Endothelial cell (in vitro differentiated cells): ENCODE measurements at places on chromosomes 1 and 21. TPM values are rescaled to one million over a fixed set of nuclear protein-coding genes. Genes with fewer than 3 reads are reported as not detected.

BLACAT1 gene
- 2.2 TPM for total RNA-seq

NCF2 gene
- 0.67 TPM for total RNA-seq

ERICH3 gene
- total RNA-seq: 2.8 TPM

RIPK4 gene
- 9.6 TPM for total RNA-seq

MEAF6 gene
- total RNA-seq: 50.6 TPM

DNA sequence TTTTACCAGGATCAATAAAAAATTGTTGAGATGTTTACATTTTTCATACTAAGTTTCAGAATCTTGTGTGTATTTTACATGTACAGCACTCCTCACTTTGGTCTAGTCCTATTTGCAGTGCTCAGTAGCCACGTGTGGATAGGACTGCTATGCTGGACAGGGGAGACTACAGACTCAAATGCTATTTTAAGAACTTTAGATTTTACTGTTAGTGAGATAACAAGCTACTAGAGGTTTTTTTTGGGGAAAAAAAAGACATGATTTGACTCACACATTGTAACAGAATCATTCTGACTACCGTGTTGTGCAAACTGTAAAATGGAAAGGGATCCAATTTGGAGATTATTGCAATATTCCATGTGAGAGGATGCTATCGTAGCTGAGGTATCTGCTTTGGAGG lies 418.9 kb upstream of the PRMT6 start:
- DNase-seq: no peak

- DNase-seq: no peak
These were observed 82.6 kb upstream of the GALNT2 start for GRCh38 chr1:229984310-229984991.

GRCh38 chr21:44694776-44695175 lies 2.2 kb upstream of the KRTAP10-12 start:
- no peak for DNase-seq

GRCh38 chr1:197908716-197909220 lies 6.3 kb downstream of the C1orf53 start:
- DNase-seq: no peak

DNA sequence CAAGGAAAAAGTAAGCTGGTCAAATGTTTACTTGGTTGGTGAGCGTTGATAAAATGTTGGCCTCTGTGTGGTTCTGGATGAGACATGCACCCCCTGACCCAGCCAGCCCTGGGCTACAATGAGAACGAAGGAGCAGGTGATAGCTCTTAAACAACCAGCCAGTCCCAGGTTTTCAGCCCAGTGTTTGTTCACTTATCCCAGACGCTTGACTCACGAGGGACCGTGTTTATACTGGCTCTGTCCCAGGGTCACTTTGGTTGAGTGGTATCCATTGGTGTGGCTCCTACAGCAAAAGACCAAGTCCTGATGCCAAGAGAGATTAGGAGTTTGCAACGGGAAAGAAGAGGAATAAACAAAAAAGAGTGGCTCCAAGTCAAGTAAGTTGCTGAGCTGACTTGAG lies 86.9 kb downstream of the KCNJ15 start:
- no peak for DNase-seq

- no peak for DNase-seq
These were observed 26.1 kb upstream of the PRSS38 start for GRCh38 chr1:227789084-227790033.

DNA sequence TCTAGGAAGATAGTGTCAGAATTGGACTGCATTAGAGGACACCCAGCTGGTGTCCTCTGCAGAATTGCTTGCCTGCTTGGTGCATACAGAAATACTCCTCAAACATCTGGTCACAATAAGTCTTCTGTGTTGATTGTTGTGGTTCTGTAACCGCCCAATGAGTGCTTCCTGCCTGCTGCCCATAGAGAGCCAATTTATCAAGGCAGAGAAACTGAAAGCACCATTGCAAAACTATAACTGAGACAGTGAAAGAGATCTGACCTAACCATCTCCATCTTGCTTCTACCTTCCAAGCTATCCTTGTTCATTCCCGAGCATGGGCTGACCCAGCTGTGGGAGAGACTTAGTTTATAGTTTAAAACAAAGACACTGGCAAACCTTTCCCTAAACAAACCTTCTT lies 462.4 kb upstream of the RGS18 start:
- DNase-seq: no peak
